ENCODE measurements at places on chromosomes 5 and 9.
A peak's percentile ranks its signal among the peaks of the same experiment; 100 is the strongest.

GRCh38 chr5:41629897-41630296 is 119.5 kb upstream of the PLCXD3 start:
- DNase-seq, result no peak

GRCh38 chr9:134852906-134853654 is 27.5 kb upstream of the FCN2 start:
- no peak for DNase-seq

GRCh38 chr5:77828445-77828844 is 52.3 kb upstream of the TBCA start:
- DNase-seq, result no peak

- DNase-seq, result no peak
Observed at GRCh38 chr5:158492136-158492535, 607.6 kb downstream of the EBF1 start.

DNA sequence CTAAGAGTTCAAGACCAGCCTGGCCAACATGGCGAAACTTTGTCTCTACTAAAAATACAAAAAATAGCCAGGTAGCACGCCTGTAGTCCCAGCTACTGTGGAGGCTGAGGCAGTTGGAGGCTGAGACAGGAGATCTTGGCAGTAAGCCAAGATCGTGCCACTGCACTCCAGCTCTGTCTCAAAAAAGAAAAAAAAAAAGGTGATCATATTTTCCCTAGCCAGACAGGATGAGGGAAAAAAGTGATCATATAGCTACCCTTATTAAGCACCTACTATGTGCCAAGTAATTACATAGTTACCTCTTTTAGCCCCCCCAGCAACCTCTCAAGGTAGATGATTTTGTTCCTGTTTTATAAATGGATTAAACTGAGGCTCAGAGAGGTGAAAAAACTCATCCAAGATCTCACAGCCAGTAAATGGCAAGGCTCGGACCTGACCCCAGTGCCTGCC is 18.1 kb upstream of the RPL26L1 start:
- DNase-seq, result no peak

- no peak for DNase-seq
Observed at GRCh38 chr5:68274847-68275651, 59.5 kb downstream of the PIK3R1 start.

DNA sequence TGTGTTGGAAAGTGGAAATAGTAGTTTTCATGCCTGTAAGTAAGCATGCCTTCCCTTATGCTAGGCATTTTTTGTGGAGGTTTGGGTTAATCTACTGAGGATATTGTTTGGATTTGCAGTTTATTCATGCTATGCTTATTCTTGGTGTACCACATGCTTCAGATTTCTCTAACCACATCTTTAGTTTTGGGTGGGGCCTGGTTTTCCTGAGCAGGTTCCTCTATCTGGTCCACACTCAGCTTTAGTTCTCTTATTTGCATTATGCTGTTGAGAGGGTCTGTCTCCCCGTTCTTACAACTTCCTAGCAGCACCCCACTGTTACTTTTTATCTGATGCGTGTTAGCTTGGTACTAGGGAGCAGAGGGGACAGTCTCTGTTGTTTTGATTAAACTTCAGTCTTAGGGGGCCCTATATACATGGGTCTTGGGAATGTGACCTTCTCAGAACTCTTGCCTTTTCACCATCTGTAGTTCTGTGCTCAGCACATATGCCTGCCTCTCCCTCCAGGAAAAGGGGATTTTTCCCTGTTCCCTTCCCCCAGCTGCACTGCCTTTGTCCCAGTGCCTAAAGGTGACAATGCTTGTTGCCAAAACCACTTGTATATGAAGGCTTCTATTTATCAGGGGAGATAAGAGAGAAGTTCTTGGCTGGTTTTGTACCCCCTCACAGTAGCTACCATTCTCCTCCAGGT is 10.0 kb upstream of the CAMK4 start:
- DNase-seq, result no peak

DNA sequence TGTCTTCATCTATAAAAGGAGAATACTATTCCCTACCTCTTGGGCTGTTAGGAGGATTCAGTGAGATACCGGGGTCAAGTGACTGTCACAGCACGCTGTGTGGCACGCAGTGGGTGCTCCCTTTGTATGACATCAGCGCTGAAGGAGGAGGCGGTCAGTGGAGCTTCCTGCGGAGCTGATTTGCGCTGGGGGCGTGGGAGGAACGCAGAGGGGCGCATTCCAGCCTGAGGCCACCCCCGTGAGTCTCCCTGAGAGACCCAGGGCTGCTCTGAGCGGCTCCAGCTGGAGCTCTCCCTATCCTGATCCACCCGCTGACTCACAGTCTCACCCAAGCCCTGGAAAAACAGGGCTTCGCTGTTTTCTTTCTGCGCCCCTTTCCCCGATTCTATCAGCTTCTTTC is 24.3 kb upstream of the NEURL1B start:
- no peak for DNase-seq

- no peak for DNase-seq
Observed at GRCh38 chr9:114602620-114603019, 8.5 kb upstream of the TMEM268 start.

DNA sequence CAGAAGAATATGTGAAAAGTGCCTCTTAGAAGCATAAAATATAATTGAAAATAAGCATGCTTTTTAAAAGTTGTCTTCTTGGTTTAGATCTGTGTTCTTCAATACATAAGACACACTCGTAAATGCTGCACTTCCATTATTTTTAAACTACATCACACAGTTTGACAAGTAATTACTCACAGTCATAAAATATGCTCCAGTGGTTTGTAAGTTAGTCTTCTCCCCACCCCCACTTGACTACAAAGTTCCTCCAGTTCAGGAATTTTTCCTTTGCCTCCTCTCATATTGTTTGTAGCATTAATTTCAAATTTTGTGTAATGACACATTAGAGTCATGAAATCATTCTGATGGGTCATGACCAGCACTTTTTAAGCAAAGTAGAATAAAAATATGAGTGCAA is 60.3 kb upstream of the PTGER4 start:
- DNase-seq, result no peak

- DNase-seq, result no peak
Observed at GRCh38 chr5:140266471-140267200, 36.3 kb downstream of the PFDN1 start.

DNA sequence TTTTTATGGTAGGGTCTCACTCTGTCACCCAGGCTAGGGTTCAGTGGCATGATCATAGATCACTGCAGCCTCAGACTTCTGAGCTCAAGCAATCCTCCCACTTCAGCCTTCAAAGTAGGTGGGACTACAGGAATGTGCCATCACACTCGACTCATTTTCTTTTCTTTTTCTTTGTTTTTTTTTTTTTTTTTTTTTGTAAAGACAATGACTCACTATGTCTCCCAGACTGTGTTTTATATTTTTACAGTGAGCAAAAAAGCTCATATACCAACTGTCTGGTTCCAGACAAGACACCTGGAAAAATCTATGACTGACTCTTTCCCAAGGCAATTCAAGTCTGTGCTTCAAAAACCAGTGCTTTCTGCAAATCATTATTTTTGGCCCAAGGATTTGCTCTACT is 10.8 kb upstream of the FOXD1 start:
- peak; percentile 30 for DNase-seq

DNA sequence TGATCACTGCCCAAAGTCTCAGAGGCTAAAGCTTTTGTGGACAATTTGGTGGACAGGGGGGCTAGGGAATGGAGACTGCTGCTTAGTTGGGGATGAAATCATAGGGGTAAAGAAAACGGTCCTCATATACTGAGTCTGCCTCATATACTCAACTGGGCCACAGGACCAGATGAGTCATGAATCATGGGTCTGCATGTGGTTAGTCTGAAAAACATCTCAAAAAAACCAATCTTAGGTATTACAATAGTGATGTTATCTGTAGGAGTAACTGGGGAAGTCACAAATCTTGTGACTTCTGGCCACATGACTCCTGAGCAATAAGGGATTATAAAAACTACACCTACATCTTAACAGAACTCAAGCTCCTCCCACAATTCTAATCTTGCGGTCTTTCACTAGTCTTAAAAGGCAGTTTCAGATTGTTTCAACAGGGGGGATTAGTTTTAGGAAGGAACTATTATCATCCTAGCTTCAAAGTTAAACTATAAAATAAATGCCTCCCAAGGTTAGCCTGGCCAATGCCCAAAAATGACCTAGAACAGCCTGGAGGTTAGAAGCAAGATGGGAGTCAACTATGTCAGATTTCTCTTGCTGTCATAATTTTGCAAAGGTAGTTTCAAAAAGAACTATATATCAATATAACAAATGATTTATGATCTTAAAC is 17.5 kb downstream of the TMEM161B start:
- DNase-seq, result no peak

- DNase-seq, result no peak
Observed at GRCh38 chr5:5149154-5149553, 9.0 kb downstream of the ADAMTS16 start.

- DNase-seq, result no peak
Observed at GRCh38 chr5:106106384-106106783, 1564.4 kb downstream of the EFNA5 start.

DNA sequence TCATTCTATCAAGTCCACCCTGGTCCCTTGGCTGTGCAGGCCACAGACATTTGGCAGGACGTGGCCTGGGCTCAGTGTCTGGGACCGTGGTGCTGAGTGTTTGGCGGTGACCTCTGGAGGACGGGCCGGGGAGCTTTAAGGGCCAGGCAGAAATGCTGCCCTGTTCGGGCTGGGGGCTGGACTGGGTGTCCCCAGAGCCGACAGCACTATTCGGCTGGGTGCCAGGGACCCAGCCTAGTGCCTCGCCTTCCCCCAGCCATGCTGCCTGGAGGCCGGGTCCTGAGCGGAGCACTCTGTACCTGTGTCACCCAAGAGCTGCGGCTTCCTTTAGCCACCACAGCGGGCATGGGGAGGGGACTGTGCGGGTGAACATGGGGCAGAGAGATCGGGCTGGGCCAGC is 40.4 kb downstream of the COL5A1 start:
- DNase-seq, result no peak

DNA sequence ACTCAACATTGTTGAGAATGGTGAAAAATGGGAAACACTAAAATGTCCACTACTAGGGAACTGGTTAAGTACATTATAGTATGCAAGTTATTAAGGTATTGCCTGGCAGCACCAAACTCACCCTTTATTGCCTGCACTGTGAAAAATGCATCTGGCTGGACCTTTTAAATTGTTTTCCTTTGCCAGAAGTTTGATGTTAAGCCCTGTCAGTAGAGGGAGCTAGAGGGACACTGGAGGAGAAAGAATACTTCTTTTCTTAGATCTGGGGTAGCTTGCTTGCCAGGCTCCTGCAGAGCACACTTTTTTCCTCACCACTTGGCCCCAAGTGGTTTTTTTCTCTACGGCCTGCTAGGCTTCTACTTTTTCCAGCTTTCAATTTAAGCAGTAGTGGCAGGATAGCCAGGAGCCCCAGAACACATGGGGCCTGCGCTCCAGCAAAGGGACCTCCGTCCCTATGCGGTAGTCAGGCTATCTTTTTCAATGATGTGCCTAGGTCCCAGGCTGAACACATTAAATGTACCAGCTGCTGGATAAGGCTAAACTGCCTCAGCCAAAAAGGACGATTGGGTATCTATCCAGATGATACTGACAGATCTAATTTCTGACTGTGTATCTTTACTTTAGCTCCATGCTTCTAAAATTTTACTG is 8.0 kb upstream of the HABP4 start:
- DNase-seq, result no peak

DNA sequence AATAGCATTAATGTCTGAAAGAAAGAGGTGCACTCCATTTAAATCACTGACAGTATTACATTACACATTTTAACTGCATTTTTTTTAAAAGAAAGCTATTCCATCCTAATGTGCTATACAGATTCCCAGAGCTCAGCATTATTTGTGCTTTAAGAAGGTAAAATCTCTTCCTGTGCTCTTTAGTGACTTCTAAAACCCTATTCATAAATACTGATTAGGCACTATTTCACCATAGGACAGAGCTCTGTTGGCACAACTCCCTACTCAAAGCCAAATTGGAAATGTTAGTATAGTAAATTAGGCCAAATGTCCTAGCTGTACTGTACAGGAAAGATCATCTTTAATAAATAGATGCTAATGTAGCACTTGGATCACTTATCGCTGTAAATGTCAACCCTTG is 262.5 kb downstream of the TUSC1 start:
- DNase-seq, result no peak

DNA sequence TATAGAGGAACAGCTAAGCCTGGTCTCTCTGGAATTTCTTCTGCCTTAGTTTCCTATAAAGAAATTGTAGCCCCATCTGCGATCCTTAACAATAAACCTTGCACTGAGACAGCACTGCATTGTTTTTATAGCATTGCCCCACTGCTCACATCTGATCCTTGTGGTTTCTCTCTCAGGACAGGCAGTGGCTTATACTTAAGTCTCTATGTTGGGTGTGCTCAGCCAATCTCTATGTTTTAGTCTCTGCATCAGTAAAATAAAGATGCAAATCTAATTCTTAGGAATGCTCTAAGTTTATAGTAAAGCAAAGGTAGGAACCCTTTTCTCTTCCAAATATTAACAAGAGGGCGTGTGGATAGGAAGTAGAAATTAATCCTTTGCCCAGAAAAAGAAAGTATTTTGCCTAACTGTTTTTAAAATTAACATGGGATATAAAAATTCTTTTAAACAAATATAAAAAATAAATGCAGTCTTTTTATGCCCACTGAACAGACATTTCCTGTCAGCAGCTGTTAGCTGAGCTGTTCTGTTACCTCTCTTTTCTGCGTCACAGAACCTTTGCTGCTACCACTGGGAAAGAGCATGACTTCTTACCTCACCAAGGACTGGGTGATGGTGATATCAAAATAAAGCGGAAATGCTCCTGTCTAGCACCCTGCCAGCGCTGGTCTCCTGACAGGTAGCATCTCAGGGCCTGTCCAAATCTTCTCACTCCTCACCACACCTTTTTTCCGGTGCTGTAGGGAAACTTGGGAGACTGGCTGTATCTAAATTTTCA is 29.5 kb downstream of the MRPS27 start:
- DNase-seq, result no peak

- DNase-seq, result no peak
Observed at GRCh38 chr5:5221724-5222123, 81.6 kb downstream of the ADAMTS16 start.

GRCh38 chr9:85054017-85054416 is 384.5 kb downstream of the NTRK2 start:
- no peak for DNase-seq
